Islet precursor cell (in vitro differentiated cells): ENCODE measurements at places on chromosomes 13 and 19.
A peak's percentile ranks its signal among the peaks of the same experiment; 100 is the strongest.

GRCh38 chr13:113405481-113406300, 41.8 kb upstream of the GRTP1 start:
- no peak for DNase-seq

- no peak for DNase-seq
Measured at GRCh38 chr13:36981156-36981743, 17.9 kb downstream of the ALG5 start.

GRCh38 chr19:49881672-49882394, 4.3 kb downstream of the TBC1D17 start:
- no peak for DNase-seq

DNA sequence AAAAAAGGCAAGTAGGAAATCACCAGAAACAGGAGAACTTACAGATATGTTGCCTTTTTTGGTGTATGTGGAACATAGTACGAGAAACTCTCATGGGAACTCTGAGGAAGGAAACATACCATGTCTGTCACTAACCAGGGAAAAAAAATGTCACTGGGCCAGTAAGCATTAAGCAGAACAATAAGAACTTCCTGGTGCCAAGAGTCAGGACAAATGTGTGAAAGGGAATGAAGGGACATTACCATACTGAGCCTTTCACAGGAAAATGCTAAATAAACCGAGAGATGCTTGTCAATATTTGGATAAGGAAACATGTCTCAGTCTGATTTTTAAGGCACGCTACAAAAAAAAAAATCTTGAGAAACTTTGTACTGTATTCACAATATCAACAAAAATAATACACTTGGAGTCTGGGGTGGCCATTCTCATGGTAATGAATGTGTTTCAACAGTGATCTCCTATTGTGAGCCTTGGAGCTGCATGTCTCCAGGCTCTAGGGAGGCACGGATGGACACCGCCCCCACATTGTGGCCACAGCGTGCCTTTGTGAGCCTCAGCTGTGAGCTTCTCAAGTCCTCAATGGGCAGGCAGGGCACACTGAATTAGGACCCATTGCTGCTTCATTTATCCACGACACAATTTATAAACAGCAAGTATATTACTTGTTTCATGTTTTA, 113.0 kb upstream of the ARGLU1 start:
- DNase-seq = no peak

DNA sequence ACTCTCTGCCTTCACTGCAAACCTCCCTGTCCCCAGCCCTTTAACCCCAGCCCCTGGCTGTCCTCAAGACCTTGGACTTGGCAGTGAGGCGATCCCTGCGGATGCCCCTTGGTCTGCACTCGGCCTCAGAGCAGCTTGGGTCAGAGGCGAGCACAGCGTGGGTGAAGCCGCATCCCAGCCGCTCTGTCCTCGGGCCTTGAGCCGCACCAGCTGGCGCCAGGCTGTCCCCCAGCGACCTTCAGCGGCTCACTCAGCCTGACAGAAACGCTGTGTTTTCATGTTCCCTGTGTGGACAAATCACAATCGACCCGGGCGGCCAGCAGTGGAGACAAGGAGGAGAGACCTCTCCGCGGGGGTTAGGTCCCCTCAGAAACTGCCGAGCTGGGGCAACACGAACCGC, 52.0 kb downstream of the GNG7 start:
- DNase-seq = no peak

DNA sequence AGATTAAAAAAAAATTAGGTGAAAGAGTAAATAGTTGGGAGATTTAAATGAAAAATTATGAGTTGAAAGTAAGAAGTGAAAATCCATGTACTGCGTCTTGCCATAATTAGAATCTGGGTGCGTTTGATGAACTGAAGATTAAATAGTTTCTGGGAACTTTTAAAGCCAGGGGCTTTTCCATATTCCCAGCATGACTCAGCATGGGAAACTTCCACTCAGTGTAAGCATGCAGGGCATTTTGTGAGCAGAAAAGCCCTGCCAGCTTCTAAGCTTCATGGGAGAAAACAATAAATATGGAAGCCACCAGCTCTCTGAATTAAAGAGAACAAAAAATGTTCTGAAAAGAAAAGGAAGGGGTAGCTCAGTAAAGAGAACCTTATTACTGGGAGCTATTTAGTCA, 62.0 kb upstream of the EDNRB start:
- peak; percentile 71 for DNase-seq

- peak; percentile 70 for DNase-seq
Measured at GRCh38 chr13:47306991-47307390, 410.1 kb upstream of the HTR2A start.
